ENCODE measurements at places on chromosomes 12 and 14. TPM values are rescaled to one million over a fixed set of nuclear protein-coding genes. Genes with fewer than 3 reads are reported as not detected.

SLC5A8 gene
- not detected for total RNA-seq

DNA sequence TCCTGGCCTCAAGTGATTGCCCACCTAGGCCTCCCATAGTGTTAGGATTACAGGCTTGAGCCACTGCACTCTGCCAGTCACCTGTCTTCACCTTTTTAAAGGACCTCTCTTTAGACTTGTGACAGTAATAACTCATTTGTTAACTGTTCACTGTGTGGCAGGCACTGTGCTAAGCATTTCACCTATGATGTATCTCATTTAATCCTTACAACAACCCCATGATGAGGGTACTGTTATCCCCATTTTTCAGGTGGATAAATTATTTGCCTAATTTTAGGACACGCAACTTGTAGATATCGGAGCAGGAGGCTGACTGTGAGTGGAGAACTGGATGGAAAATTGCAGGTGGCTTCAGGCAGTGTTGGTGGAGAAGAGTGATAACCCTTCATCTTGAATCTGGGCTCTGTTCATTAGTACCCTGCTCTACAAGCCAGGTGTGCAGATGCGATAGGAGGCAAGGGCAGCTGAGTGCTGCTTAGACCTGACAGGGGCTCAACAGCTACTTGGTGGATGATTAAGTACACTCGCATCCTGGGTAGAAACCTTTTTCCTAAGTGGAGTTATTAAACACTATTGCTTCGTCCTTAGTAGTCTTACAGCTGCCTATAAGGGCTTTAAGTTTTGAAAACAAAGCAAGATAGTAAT is 2.7 kb downstream of the TCTN1 start:
- DNase-seq: no peak

CPNE8 gene
- 31.3 TPM for total RNA-seq

BEGAIN gene
- 2.6 TPM for total RNA-seq

- DNase-seq: no peak
Measured at GRCh38 chr12:6866163-6866919, 990 bp upstream of the TPI1 start.

GYS2 gene
- not detected for total RNA-seq

DNA sequence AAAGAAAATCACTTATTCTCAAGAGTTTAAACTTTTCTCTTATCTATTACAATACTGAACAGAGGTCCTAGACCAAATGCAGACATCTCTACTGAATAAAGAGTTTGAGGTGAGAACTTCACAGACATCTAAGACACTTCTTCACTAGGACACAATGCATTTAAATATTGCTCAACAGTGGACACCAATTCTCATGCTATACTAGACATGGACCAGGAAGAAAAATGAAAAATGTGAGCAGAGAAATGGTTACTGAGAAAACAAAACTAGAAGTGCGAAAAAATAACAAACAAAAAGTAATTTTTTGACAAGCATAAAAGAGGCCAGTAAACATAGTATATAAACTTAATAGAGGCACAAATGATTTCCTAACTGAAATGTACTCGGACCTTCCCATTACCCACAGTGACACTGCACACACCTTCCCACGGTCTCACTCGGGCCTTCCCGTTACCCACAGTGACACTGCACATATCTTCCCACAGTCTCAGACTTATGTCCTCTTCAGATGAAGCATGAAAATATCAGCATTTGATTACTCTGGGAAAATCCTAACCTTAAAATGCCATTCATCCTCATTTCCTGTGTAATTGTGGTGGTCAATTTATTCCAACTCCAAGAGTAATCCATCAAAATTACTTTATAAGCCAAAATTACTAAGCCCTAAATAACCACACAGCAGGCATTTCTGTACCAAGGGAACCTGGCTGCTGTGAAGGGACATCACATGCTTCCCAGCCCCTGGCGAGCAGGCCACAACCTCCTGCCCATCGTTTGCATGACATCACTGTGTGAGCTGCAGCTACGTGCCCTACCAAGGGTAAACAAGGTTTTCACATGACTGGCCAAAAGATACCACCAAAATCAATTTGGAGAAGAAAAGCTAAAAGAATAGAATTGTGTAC is 6.4 kb downstream of the SLC15A4 start:
- DNase-seq: peak; percentile 85

GALNT8 gene
- 6.9 TPM for total RNA-seq

- no peak for DNase-seq
Measured at GRCh38 chr12:109016016-109016415, 4.9 kb downstream of the SVOP start.

- DNase-seq: no peak
Measured at GRCh38 chr14:93301821-93302447, 30.9 kb downstream of the BTBD7 start.

- DNase-seq: no peak
Measured at GRCh38 chr12:19760611-19761010, 321.3 kb downstream of the AEBP2 start.

GRCh38 chr14:91980157-91980556 is 32.7 kb upstream of the FBLN5 start:
- no peak for DNase-seq

ZBTB42 gene
- total RNA-seq: 4.4 TPM

GRCh38 chr12:114995891-114996290 is 311.9 kb upstream of the TBX3 start:
- no peak for DNase-seq
